Lung microvascular endothelial cell (primary cell): ENCODE measurements at places on chromosomes 4 and X. TPM values are rescaled to one million over a fixed set of nuclear protein-coding genes. Genes with fewer than 3 reads are reported as not detected.
A peak's percentile ranks its signal among the peaks of the same experiment; 100 is the strongest.

DNA sequence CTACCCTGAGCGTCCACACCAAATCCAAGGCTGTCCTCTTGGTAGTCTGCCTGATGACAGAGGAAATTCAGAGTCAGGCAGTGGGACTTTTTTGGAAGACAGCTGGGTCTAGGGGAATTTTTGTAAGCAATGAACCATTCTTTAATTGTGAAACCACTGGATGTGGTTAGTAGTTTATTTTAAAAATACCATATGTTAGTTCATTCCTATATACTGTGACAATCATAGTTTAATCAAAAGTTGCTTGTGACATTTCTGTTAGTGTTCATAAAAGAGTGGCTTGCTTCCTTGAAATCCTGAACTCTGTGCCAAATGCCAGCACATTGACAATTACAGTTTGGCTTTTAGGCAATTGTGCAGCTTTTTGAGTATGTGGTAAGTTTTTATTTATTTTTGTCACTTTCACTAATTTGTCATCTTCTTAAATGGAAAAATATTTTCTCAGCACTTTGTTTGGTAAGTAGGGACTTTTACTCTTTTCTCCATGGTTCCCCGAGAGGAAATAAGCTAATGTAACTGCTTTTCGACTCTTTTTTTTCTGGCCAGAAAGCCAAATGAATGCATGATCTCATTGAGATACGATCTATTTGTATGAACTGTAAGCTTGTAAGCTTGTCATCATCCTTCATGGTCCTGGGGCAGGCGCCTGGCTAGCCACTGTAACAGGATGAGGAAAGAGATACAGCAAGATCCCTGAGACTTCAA, 72.6 kb upstream of the SLC4A4 start:
- DNase-seq, result no peak

DNA sequence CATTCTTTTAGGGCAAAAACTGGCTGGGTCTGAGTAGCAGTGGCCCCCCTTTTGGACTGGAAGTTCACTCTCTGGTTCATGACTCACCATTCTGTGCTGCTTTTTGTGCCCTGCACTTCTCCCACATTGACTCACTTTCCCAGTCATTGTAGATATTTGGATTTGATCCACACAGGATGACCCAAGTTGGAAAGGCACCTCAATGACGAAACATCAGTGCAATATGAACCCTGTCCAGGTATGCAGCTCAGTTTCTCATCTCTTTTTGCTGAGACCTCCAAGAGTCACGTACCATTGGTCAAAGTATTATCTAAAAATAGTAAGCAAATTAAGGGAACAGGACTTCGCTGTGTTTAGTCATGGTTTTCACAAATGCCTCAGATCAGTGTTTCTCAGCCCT, 92.7 kb downstream of the CBLL2 start:
- peak; percentile 93 for DNase-seq

GRCh38 chrX:63959975-63960374, 175.0 kb upstream of the ARHGEF9 start:
- DNase-seq, result no peak

GRCh38 chr4:151238477-151238876, 38.5 kb upstream of the PRSS48 start:
- DNase-seq, result peak; percentile 44

CLCN3 gene
- total RNA-seq, result 51.0 and 103 TPM in 2 replicates

GPR34 gene
- not detected in 2 replicates for total RNA-seq

- no peak for DNase-seq
Measured at GRCh38 chr4:7582313-7583097, 147.8 kb upstream of the PSAPL1 start.

DNA sequence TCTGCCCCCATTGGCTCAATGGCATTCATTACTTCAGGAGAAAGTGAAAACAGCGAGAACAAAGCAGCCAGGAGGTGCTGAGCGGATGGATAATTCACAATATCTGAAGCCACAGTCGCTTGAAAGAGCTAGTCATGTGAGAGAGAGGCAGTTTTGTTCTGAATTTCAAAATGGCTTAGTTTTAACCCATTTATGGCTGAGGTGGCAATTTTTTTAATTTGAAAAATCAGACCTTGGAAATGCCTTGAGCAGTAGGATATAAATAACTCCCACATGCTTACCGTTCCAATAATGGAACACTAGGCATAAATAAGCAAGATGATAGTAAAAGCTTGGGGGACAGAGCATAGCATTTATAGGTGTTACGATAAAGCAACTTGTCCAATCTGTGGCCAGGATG, 56.9 kb upstream of the CBR4 start:
- no peak for DNase-seq

DNA sequence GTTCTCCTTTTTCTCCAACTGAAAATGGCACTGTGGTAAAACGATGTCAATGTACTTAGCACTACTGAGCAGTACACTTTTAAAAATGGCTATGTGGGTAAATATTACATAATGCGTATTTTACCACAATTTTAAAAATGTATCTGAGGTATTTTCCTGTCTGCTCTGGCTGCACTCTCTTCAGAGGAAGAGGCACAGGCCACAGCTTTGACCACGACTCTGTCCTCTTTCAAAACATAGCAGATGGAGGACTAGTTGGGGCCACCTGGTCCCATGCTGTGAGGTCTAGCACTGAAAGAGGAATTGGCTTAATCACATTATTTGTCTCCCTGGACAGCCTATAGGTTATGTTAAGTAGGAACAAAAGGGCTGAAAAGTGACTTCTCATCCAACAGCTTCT, 5.2 kb downstream of the KCNE5 start:
- DNase-seq, result no peak

DNA sequence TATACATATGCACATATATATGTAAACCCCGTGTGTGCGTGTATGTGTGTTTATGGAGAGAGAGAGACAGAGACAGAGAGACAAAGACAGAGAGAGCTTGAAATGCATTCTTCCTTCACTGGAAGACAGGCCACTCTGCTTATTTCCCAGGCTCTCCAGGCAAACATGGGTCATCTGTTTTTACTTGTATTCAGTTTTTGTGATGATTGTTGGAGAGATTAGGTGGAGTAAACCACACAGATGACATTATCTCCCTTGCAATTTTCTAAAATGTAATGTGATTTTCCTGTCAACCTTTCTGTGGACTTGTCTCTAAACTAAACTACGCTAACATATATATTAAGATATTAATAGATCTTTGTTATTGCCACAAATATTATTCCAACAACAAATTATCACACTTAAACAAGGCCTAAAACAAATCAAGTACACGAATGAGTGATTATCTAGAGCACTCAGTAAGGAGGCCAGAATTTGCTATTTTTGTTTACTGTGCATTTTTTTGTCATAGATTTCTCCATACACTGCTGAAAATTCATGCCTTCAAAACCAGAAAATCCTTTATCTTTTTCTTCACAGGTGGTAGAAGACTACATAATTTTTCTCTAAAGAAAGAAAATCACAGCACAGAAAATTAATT, 251.8 kb upstream of the SLIT2 start:
- DNase-seq, result no peak

SLC7A11 gene
- 5.4 and 20.9 TPM in 2 replicates for total RNA-seq

DNA sequence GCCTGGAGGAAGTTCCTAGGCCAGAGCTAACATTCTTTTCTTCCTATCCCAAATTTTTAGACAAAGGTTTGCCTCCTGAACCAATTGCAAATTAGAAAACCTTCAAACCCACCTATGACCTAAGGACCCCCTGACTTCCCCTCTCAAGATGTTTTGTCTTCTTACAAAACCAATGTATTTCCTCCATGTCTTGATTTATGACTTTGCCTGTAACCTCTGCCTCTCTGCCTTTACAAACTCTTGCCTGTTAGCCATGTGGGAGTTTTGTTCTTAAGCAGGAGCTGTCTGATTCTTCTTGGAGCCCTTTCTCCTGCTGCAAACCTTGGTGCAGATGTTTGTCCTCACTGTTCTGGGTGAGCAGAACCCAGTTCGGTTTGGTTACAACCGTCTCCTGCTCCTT, 222.3 kb upstream of the BOD1L1 start:
- DNase-seq, result no peak

GRCh38 chr4:123423819-123424218, 27.2 kb downstream of the SPRY1 start:
- no peak for DNase-seq

DNA sequence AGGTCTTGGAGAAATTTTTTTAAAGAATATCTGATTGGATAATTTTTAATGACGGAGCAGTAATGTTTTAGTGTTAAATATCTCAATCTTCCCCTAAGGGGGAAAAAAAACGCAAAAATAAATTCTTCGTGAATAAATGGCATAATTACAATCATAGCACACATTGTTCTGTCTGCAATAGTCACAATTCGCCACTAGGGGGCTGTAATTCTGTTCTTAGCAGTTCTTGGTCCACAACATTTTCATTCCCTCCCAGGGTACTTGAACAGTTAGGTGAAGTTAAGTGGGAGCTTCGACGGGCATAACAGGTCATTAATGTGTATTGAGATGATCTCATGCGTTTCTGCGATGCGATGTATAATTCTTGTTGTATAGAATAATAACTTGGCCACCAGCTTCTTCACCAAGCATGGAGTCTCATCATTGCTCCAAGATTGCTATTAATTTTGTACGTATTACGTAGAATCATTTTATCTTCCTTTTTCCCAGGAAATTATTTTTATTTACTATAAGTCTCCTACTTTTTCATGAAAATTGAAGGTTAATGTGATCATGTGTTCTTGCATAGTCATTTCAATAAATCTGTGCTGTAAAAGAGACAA, 27.2 kb downstream of the HTR2C start:
- peak; percentile 66 for DNase-seq

GAGE12E gene
- total RNA-seq, result not detected in 2 replicates

CYLC1 gene
- total RNA-seq, result not detected in 2 replicates

DNA sequence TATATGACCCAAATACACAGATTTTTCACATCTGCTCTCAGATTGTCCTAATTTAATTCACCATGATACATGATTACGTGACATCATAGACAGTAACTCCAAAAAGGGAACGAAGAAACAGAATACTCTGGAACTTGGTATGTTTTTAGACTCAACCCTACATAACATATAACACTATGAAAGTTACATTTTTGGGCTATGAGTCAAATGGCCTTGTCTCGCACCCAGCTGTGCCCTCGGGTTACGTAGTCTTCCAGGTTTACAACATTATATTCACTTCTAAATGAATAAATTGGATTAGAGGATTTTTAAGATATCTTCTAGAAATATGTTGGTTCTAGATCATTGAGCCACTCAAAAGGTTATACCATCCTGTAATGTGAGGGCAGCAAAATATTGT, 2089.6 kb upstream of the TENM3 start:
- DNase-seq, result no peak

- DNase-seq, result no peak
Measured at GRCh38 chrX:12962041-12962504, 12.8 kb upstream of the TMSB4X start.

GAK gene
- 42.1 and 74.8 TPM in 2 replicates for total RNA-seq

GEMIN8 gene
- total RNA-seq, result 8.1 and 12.2 TPM in 2 replicates

- no peak for DNase-seq
Measured at GRCh38 chr4:159117968-159118367, 15.1 kb downstream of the RAPGEF2 start.

DNA sequence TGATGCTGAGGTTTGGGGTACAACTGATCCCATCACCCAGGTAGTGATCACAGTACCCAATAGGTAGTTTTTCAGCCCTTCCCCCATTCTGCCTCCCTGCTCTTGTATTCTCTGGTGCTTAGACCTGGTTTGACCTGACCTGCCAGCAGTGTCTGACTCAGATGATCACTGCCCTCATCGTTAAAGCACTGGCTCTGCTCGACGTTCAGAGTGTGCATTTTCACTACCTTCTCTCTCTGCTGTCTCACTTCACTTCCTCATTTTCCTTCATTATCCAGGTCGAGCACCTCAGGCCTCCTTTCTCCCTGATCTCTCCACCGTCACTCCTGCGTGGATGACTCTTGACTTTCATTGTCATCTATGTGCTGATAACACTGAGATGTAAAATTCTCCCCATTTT, 83.6 kb downstream of the PARM1 start:
- DNase-seq, result no peak

EDA2R gene
- total RNA-seq, result 0.60 and 1.5 TPM in 2 replicates

DNA sequence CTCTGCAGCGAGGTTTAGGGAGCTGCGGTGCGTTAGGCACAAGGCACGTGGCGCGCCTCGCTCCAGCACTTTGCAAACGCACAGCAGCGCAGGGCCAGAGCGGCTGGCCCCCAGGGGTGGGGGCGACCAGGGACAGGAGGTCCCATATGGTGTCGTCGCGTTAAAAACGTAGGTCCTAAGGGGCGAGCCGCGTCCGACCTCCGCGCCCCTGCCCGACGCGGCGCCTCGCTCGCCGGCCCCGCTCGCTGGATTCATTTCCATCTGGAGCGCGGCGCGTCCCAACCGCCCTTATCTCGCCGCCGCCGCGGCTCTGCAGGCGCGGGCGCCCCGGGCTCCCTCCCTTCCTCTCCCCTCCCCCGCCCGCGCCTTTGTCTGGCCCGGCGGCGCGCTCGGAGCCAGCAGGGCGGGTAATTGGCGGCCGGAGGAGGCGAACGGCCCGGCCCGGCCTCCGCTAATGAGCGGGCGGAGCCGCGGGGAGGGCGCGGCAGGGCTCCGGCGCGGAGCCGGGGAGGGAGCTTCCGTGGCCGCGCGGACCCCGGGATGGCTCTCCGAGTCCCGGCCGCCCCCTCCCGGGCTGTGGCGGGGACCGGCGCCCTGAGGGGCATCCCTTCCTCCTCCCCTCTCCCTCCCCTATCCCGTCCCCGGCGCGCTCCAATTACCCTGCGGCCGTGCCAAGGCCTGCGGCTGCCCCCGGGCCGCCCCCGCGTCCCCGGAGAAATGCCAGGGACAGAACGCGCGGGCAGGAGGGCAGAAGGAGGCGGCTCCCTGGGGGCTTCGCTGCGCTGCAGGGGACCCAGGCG, 409.0 kb downstream of the BCOR start:
- peak; percentile 23 for DNase-seq

DNA sequence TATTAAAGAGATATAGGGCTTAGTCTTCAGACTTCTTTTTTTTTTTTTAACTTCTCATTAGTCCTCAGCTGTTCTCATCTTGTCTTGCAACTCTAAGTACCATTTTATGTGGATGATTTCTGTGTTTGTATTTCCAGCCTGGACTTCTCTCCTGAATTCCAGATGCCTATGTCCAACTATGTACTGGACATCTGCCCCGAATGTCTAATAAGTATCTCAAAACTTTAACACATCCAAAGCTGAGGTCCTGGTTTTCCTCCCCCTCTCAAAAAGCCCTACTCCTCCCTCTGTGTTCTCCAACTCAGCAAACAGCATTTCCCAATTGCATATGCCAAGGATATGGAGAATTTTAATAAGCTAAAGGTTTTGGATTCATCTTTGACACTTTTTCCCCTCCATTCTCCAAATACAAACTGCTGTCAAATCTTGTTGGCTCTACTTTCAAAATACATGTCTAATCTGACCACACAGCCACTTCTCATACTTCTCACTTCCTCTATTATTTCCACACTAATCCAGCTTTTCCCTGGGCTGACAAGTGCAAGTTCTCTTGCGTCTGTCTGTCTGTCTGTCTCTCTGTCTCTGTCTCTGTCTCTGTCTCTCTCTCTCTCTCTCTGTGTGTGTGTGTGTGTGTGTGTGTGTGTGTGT, 79.8 kb downstream of the CLCN5 start:
- DNase-seq, result no peak
